ENCODE measurements at places on chromosomes 6 and 20. TPM values are rescaled to one million over a fixed set of nuclear protein-coding genes. Genes with fewer than 3 reads are reported as not detected.
A peak's percentile ranks its signal among the peaks of the same experiment; 100 is the strongest.

Gene FOXS1
- polyA plus RNA-seq, result not detected

Gene PHIP
- polyA plus RNA-seq, result 3.6 TPM

Gene KCNK16
- polyA plus RNA-seq, result not detected

Gene TMC2
- polyA plus RNA-seq, result not detected

Gene CGA
- polyA plus RNA-seq, result not detected

Gene CDH22
- polyA plus RNA-seq, result not detected

Gene HLA-DMB
- 0.03 TPM for polyA plus RNA-seq

Gene PLN
- not detected for polyA plus RNA-seq

Gene DNMT3B
- 0.63 TPM for polyA plus RNA-seq

Gene PCSK2
- polyA plus RNA-seq, result not detected

Gene CLDN20
- polyA plus RNA-seq, result not detected

Gene VWA7
- polyA plus RNA-seq, result 0.80 TPM

Gene TRPC4AP
- 65.5 TPM for polyA plus RNA-seq

Gene VIP
- not detected for polyA plus RNA-seq

Gene RFX6
- not detected for polyA plus RNA-seq

Gene PRSS35
- 0.05 TPM for polyA plus RNA-seq

Gene EIF6
- 427 TPM for polyA plus RNA-seq

GRCh38 chr6:53043581-53043980, 21.6 kb upstream of the FBXO9 start:
- no peak for DNase-seq

GRCh38 chr6:10529231-10529801, 8.2 kb downstream of the GCNT2 start:
- DNase-seq, result no peak

GRCh38 chr20:45096781-45097180, 4.1 kb downstream of the KCNS1 start:
- DNase-seq, result no peak

DNA sequence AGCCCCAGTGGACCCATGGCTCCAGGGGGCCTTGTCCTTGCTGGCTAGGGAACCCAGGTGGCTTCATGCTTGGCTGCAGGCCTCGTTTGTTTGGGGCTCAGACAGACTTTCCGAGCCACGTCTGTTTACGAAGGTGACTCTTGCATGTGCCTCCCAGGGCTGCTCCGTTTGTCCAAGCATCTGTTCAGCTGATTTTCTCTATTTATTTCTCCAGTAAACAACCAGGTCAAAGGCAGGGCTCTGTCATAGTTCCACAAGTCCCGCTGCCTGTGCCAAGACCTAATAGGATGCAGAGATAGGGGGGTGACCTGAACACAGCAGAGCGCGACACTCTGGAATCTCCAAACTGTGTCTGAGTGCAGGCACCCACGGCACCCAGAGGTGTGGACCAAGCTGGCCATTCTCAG, 12.8 kb upstream of the SPO11 start:
- no peak for DNase-seq

- no peak for DNase-seq
Observed at GRCh38 chr20:14488756-14489479, 151.5 kb upstream of the FLRT3 start.

GRCh38 chr20:49399329-49399728, 83.1 kb downstream of the KCNB1 start:
- no peak for DNase-seq

GRCh38 chr6:25456249-25457040, 177.3 kb downstream of the CARMIL1 start:
- no peak for DNase-seq

GRCh38 chr20:34515484-34516246, 557 bp upstream of the DYNLRB1 start:
- peak; percentile 79 for DNase-seq

DNA sequence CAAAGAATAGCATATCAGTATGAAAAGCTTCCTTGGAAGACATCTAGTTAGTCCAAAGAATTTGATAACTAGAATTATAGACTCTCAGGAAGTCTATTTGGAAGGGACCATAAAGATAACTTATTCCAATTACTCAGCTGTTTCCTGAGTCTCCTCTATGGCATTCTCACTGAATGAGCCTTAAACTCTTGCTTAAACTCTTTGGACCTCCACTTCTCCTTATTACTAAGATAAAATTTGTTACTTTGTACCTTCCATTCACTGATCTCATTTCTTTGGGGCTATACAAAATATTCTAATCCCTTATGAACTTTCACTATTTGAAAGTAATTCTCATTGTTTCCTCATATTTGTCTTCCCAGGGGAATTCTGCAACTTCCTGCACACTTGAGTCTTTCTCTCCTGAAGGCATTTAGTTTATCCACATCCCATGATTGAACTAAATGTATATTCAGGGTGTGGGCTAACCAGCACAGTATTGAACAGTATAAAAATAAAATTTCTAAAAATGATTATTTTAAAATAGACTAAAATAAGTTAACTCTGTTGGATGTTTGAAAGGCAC, 67.1 kb upstream of the NOTCH4 start:
- DNase-seq, result no peak

DNA sequence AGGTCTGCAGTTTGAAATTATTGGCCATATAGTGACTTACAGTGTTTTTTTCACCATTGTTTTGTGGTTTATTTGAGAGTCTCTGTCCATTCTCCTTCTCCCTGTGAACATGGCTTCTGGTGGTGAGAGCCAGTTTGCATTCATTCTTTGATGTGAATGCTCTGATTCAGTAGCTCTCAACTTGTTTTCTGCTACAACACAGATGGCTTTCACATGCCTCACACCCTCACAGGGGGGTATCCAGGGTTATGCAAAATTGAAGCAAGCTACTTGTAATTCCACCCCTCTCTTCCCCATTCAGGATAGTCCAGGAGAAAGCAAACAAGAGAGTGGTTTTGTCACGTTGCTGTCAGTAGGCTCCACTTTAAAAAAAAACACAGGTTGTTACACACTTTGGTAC, 55.6 kb downstream of the SLX4IP start:
- DNase-seq, result no peak

DNA sequence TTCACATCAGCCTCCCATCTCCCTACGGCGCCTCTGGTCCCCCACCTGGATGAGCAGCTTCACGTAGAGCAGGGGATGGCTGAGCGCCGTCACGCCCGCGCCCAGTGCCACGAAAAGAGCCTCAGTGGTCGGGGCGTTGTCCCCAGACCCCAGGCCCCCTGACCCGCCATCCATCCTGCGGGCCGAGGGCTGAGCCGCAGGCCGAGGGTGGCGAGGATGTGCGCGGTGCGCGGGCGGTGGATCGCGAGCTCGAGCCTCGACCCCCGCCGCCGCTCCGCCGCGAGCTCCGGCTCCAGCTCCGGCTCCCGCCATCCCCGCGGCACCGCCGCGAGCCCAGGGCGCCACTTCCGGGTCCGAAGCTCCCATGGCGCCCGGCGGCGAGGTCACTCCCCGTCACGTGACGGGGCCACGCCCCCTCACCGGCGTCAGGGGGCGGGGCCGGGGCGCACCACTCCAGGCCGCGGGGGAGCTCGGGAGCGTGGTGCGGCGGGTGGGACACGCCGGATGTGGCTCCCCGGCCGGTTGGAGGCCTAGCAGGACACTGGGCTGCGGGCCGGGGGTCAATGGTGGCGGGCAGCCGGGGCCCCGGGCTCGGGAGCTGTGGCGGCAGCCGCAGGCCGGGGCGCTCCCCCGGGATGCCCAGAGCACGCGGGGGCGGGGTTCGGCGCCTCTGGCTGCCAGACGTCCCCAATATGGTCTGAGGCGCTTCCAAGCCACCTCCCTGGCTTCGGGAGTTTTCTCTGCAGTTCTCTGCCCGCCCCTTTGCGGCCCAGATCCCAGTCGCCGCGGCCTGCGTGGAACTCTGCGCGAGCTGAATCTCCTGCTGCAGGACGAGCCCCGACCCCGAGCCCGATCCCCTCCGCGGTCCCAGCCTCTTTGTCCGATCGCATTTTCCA, at the start of gene MTCH1:
MTCH1 (minus strand) TSS at position 389 of the 896 bp plus-strand sequence; CDS start at position 366, 23 bp downstream.
- peak; percentile 87 for DNase-seq

DNA sequence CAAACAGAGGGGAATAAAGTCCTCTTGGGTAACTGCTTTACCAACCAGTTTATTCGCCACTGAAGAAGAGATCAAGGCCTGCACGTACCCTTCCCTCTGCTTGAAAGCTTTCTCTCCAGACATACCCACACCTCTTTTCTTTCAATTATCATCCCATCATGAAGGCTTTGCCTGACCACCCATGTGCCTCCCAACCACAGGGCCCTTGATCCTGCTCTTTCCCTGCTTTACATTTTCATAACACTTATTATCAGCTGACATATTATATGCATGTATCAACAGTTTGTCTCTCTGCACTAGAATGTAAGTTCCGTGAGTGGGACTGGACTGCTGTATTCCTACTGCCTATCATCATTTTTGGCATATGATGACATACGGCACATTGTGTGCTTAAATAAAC, 20.9 kb upstream of the RPN2 start:
- no peak for DNase-seq

- no peak for DNase-seq
Observed at GRCh38 chr6:150266309-150266708, 102.5 kb upstream of the IYD start.

- no peak for DNase-seq
Observed at GRCh38 chr6:123780021-123780420, 23.6 kb upstream of the NKAIN2 start.

- no peak for DNase-seq
Observed at GRCh38 chr6:158560836-158561320, 987 bp downstream of the TMEM181 start.

GRCh38 chr6:31652925-31653724, 664 bp upstream of the BAG6 start:
- DNase-seq, result no peak

- peak; percentile 95 for DNase-seq
Observed at GRCh38 chr6:14305131-14305530, 187.6 kb downstream of the CD83 start.

DNA sequence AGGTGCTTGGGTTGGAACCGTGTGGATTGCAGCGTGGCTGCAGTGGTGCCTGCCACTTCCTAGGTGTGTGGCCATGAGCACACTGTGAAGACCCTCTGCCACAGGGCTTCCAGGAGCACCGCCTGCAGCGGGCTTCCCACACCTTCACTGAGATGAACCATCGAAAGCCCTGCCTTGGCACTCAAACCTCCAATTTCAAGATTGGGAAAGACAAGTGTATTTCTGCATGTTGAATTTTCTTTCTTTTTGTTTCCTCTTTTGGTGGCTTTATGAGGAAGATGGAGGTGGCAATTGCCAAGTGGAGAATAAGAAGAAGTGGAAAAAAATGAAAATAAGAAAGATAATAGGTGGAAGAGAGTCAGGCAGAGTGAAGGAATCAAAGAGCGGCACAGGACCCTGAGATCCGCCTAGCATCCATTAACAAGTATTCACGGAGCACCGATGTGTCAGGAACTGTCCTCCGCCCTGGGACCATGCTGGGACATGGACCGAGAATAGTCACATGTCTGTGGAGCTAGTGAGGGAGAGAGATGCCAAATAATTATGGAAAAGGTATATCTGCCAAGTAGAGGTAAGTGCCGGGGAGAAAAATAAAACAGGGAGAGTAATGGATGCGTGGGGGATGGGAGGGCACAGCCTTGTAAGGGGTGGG, 159.9 kb downstream of the BCAS1 start:
- DNase-seq, result no peak

DNA sequence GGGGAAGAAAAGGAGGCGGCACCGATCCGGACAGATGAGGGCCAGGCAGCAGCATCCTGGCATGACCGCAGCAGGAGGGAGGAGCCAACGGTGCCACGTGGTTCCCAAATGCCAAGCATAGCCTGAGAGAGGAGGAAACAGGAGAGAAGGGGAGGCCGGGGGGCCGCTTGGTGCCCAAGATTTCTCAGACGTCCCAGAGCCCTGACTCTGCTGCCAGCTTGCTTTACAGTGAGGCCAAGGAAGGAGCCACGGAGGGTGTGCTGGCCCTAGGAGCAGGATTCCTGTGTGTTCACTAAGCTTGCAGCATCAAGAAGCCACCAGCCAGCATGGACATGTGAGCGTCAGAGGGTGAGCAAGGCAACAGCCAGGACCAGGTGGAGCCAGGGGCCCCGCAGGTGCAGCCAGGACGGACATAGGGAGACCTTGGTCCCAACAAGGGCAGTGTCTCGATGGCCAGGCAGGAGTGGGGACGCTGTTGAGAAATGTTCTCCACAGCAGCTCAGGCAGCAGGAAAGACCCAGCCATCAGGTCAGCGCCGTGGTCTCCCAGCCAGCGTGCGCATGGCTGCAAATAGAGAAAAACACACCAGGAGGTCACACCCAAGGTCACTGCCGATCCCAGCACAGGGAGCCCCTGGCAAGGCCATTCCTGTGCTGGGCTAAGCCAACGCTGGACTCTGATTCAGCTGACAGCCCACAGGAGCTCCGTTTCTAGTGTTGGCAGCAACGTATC, 143.7 kb downstream of the DLL1 start:
- no peak for DNase-seq

DNA sequence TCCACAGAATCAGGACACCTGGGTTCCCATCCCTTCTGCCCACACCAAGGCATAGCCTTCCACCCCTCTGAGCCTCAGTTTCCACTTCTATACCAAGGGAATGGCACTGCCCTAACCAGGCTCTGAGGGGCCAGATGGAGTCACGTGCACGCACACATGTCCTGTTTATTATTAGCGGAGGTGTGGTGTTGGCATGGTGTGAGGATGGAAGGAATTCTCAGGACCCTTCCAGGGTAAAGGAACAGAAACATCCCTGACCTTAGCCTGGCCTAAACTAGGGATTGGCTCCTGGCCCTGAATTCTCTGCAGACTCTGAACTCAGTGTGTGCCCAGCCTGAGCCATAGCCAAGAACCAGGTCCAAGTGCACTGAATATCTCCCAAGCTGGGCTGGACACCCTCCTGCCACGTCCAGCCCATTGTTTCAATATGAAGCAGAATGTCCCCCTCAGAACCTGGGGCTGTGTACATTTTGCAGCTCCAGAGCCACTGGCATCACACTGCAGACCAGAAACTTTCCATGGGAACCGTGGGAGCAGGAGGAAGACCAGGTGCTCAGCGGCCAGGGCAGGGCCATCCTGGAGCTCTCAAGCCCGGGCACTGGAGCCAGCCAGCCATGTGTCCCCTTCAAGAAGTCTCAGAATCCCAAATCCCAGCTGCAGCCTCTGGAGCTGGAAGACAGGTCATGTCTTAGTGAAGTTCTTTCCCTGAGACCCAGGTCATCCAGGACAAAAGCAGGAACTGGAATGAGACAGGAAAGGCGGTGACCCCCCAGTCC, 208.4 kb downstream of the ANKRD60 start:
- DNase-seq, result no peak

- DNase-seq, result peak; percentile 50
Observed at GRCh38 chr6:37314487-37315156, 39.2 kb upstream of the RNF8 start.

GRCh38 chr20:34131491-34131890, 19.4 kb upstream of the EIF2S2 start:
- no peak for DNase-seq
